Cardiac atrium fibroblast (primary cell): ENCODE measurements at places on chromosomes 5 and 9. TPM values are rescaled to one million over a fixed set of nuclear protein-coding genes. Genes with fewer than 3 reads are reported as not detected.

EQTN gene
- not detected in 2 replicates for total RNA-seq

OBP2B gene
- not detected in 2 replicates for total RNA-seq

ADAM19 gene
- 11.4 and 16.4 TPM in 2 replicates for total RNA-seq

C5orf52 gene
- total RNA-seq: not detected in 2 replicates

MYOZ3 gene
- total RNA-seq: 0.54 TPM in 1 of 2 replicates, not detected in the other
